Activated B cell treated with CpG ODN at 0.5 μM for 24 hours (primary cell): ENCODE measurements at places on chromosomes 2 and 18. TPM values are rescaled to one million over a fixed set of nuclear protein-coding genes. Genes with fewer than 3 reads are reported as not detected.

DNA sequence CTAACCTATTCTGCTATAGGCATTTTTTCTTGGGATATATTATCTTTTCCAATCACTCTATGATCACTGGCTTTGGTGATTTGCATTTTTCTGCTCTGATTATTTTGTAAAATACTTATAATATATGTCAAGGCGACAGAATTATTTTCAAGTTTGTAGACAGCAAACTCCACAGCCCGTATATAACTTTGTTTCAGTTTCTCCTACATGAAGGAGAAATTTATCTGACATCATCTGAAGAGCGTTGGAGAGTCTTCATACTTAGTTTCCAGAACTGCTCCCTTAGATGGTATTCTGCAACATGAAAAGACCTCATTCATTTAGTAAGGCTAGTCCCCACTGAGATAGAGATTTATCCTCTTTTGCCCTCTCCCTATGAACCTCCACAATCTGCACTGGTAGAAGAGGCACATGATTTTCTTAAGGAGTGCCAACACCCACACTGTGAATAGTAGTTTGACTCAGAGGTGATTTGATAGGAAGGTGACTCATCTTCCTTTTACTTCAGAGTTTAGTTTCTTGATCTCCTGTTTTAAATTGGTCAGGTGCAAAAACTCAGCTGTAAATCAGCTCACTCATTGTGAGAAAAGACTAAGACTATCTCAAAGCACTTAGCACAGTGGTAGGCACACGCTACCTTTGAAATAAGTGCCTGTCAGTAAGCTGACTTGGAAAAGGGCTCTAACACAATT, 1848.6 kb upstream of the CELF4 start:
- no peak for DNase-seq

DNA sequence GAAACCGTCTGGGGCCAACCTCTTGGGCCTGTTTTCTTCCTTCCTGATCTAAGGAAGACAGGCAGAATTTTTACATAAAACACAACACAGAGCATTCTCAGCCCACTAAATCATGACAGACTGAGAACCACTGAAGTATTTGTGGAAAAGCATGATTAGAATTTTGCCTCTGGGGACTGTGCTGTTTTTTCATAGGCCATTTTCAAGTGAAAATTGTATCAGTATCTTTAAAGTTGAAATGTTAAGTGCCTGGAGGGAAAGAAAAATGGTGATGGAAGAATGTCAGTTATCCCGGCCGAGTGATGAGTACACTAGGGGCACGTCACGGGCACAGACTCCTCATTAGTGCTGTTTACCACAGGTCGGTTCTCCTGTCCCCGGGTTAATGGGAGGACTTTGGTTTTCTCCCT, 36.9 kb downstream of the EHD3 start:
- no peak for DNase-seq

- DNase-seq: no peak
These were observed 90.8 kb downstream of the CCBE1 start for GRCh38 chr18:59606193-59607077.

DNA sequence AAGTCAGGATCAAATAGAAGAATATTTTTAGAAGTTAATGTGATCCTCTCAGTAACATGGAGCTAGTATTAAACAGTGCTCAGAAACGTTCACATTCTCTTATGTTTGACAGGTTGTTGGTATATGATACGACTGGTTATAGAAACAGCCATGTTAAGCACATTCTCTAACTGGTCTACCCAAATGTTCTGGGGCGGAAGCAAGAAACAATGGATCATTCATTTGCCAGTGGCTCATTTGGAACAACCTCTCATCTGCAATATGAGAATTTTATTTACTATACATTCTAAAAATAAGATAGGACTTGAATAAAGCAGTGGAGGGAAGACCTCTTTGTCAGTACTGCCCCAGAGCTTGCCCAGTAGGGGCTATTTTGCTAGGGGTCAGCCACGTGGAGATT, 167.1 kb upstream of the FAM98A start:
- DNase-seq: no peak

- no peak for DNase-seq
These were observed 2.4 kb upstream of the SMAD7 start for GRCh38 chr18:48953104-48953706.

DNA sequence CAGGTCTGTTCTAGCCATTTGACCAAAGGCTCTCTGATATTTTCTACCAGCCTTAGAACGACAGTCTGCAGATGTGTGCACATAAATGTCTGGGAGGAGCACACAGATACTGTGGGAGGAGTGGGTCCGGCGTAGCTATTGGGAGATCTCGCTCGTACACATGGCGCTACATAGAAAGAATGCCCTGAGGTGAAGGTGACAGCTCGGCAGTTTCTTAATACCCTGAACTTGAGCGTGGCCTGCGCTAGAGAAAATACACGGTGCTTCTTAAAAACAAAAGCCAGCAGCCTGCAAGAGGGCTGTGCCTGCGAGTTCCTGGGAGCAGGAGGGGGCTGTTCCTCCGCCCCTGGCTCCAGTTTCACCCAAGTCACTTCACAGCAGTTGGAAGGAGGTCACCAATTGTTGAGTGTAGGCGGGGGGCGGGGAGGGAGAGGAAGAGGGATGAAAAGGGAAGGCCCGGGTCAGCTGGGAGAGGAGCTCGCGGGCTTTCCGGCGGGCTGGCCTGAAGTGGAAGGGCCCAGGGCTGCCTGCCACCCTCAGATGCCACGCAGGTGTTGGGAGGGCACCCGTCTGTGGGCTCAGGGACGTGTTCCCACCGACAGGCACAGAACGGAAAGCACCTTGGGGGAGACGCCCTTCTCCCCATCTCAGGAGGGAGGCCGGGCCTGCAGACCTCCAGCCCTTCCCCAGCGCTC, 124.7 kb upstream of the ZNF516 start:
- DNase-seq: no peak

Gene SH3RF3
- total RNA-seq: 0.07 and 0.09 TPM in 2 replicates

DNA sequence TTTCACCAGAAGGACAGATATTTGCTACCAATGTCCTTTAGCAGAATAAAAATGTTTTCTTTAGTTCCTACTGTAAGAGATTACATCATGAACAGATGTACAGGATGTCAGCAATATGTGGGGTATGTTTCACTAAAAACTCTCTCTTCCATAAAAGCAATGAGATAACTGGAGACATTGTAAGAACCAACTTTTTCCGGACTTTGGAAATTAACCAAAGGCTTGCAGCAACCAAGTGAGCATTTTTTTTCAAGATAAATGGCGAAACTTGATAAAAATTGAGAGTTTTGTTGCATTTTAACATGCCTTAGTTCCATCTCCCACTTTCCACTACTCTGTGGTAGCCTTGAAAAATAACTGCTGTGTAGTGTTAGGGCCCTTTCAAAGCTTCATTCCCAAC, 429.8 kb upstream of the CDH2 start:
- no peak for DNase-seq
